ENCODE measurements at places on chromosomes 16 and 17.

GRCh38 chr16:4373909-4374742, 2.5 kb downstream of the VASN start:
- no peak for DNase-seq

- no peak for DNase-seq
Measured at GRCh38 chr17:80352991-80353665, 61.8 kb upstream of the ENDOV start.

DNA sequence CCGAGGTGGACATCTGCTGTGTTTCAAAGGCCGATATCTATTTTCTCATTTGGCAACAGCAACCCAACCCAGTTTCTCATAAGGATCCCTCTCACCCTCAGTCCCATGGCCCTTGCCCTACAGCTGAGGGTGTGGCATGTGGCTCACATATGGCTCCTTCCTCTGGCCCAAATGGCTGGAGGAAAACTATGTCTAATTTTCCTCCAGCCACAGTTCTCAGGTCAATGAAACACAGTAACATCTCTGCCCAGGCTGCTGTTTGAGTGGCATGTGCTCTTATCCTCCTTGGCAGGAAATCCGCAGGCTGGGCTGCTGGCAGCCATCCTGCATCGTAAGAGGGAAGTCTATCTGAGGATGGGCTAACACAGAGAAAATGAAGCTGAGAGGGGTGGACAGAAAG, 24.1 kb downstream of the SERPINF1 start:
- no peak for DNase-seq

GRCh38 chr17:2042390-2042847, 597 bp downstream of the OVCA2 start:
- no peak for DNase-seq

DNA sequence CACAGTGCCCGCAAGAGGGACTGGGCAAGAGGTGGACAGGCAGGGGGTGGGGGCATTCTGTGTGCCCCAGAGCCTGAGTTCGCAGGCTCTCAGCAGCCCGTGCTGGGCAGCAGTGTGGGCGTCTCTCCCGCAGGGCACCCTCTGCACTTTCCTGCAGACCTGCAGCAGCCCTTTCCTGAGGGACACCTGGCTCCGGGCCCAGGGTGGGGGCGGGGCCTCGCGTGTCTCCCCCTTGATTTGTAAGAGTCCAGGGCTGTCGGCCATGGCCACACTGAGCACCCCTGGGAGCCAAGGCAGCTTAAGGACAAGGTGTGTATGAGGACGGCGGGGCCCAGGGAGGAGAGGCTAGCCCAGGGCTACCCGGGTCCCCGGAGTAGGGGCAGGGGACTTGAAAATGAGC, 33.4 kb upstream of the SLC38A10 start:
- no peak for DNase-seq

- no peak for DNase-seq
Measured at GRCh38 chr17:79024901-79025737, 1.1 kb downstream of the C1QTNF1 start.

- no peak for DNase-seq
Measured at GRCh38 chr16:27549464-27549745, 308 bp downstream of the GTF3C1 start.

- no peak for DNase-seq
Measured at GRCh38 chr16:51655249-51655648, 504.2 kb upstream of the SALL1 start.

GRCh38 chr17:68314916-68315535, 23.7 kb downstream of the ARSG start:
- no peak for DNase-seq

DNA sequence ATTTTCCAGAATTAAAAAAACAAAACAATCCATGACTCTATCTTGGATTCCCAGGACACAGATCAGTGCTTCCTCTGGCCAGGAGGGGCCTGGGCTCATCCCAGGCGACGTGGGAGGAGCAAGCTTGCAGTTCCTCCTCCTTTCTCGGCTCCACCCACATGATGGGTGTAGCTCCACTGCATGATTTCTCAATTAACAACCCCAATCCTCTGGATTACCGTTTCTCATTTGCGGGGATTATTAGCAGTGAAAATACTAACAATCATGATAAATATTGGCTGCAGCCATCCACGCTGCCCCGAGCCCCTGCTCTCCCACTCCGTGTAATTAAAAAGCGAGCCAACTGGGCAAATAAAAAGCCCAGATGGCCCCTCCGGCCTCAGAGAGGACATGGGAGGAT, 46.4 kb upstream of the SDK2 start:
- DNase-seq: no peak

DNA sequence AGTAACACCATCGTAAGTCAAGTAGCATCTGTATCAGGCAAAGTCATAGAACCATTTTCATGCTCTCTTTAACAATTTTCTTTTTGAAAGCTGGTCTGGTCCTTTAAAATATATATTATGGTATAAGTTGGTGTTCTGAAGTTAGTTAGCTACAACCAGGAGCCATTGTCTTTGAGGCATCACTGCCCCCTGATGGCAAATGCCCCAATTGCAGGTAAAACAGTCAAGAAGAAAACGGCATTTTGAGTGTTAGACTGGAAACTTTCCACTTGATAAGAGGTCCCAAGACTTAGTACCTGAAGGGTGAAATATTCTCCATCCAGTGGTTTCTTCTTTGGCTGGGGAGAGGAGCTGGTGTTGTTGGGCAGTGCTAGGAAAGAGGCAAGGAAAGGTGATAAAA, 14.1 kb downstream of the TP53 start:
- DNase-seq: no peak

GRCh38 chr16:14437426-14437825, 192.6 kb downstream of the PARN start:
- no peak for DNase-seq

DNA sequence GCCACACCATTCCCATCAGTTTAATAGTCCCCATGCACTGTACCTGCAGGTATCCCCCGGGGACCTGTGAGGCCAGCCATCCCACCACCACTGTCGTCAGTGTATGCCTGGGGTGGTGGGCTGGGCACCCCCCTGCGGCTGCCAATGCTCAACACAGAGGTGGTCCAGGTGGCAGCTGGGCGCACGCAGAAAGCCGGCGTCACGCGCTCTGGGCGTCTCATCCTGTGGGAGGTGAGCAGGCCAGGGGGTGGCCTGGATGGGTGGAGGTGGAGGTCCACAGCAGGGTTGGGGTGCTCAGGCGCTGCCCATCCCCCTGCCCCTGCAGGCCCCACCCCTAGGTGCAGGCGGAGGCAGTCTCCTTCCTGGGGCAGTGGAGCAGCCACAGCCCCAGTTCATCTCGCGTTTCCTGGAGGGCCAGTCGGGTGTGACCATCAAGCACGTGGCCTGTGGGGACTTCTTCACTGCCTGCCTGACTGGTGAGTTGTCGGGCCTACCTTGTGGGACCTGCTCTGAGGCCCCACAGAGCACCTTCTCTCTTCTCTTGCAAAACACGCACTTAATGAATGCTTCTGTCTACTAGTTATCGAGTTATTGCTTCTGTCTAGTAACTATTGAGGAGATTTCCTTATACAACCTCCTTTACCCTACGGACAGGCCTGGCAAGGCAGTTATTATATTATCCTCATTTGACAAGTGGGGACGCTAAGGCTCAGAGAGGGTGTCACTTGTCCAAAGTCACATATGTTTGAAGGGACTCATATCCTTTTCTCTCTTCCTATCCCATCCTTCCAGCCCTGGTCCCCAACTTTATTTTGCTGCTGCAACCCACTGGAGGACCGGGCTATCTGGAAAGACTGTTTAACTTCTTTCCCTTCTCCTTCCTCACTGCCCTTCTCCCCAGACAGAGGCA, 5.8 kb upstream of the TRAF4 start:
- DNase-seq: no peak

DNA sequence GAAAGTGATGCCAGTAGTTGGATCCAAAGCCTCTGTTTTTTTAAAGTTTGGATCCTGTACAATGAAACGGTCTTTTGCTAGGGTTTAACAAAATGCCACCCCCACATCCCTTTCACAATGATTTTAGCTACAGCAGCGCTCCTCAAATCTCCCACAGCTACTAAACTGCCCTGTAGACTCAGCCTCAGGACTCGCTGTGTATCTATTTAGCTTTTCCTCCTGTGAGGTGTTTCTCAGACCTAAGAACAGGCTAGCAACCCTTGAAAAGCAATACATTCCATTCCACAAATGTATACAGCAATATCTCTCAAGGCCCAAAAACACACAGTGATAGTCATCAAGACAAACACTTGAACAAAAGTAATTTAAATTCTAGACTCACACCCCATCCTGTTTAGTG, 206.4 kb downstream of the ZFHX3 start:
- no peak for DNase-seq

Measured in brain pericyte (primary cell).